ENCODE measurements at places on chromosomes 4 and X. TPM values are rescaled to one million over a fixed set of nuclear protein-coding genes. Genes with fewer than 3 reads are reported as not detected.

The SRPK3 gene
- not detected for total RNA-seq

The KLB gene
- total RNA-seq: not detected

The ARHGAP10 gene
- 2.2 TPM for total RNA-seq

The PDGFRA gene
- 56.7 TPM for total RNA-seq

The GAGE12H gene
- total RNA-seq: not detected

The ADH7 gene
- total RNA-seq: not detected

Measured in parietal lobe (tissue), 2 donors.